ENCODE measurements at places on chromosomes 1 and 21. TPM values are rescaled to one million over a fixed set of nuclear protein-coding genes. Genes with fewer than 3 reads are reported as not detected.

- DNase-seq: no peak
Measured at GRCh38 chr1:25991937-25992688, 5.8 kb downstream of the PAFAH2 start.

DNA sequence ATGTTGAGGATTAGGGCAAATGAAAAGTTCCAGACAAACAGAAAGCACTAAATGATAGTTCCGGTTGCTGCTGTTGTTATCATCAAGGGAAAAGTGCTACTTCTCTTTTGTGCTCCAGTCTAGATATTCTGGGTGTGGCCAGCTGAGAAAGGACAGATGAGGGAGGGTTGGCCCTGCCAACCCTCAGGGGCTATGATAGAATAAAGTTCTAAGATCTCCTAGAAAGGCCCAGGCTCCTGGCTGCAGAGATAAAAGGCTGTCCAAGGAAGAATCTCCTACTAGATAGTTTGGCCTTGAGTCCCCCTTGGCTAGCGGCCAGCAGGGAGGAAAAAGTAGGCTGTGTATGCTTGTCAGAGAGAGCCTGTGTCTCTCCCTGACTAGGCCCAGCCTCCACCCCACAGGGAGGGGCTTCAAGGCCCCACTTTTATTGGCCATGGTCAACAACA lies 31.5 kb downstream of the RIMS3 start:
- DNase-seq: peak; percentile 55

DNA sequence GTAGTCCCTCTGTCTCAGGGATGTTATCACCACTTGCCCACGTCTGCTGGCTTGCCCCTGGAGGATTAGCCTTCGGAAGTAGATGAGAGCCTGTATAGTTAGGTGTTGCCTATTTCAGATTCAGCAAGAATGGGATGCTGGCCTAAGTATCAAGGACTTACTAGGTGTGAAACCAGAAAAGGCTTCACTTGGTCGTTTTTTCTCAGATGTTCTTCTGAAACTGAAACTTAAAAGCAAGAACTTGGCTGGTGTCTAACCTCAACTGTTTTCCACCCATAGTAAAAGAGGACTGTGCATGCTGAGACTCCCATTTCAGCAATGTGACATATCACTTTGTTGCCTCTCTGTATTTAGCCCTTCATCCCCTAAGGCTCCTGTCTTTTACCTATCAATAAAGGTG lies 67.0 kb upstream of the LRRC53 start:
- DNase-seq: no peak

DNA sequence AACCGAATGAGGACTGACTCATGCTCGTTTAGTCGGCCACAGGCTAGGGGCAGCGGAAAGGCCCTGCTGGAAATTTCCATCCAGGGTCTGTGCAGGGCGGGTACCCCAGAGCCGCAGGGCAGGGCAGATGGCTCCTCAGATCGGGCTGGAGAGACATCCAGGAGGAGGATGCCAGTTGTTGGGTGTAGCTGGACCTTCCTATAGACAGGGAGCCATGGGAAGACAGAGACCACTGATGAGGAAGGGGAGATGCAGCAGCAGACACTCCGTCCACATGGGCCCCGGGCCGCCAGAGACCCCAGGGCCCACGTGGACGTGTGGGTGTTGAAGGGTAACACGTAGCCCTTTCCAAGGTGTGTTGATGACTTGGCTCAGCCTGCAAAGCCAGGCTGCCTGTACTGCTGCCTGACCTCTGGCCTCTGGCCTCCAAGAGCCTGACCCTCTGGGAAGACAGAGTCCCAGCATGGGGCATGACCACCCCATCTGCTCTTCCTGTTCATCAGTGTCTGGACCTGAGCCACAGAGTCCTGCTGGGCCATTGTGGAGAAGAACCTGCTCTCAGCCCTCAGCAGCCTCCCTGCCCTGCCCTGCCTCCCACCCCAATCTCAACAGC lies 4.8 kb downstream of the GNG4 start:
- DNase-seq: no peak

GRCh38 chr1:226195144-226195543 lies 8.6 kb upstream of the ACBD3 start:
- no peak for DNase-seq

DNA sequence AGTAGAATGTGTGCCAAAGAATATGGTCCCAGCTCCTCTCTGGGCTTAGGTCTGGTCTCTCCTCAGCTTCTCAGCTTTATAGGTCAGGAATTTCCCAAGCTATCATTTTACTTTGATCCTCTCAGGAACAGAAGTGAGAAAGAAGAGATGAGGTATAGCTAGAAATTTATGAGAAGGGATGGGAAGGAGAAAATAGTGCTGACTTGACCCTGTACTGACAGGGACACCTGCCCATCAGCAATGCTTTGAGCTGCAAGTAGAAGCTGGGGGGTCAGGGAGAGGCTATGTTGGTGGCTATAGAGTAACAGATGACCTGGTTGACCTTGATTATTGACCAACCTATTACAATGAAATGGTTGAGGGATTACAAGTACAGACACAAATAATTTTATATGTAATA lies 75.0 kb downstream of the XCL2 start:
- no peak for DNase-seq

GRCh38 chr21:31599563-31599962 lies 59.9 kb upstream of the SOD1 start:
- no peak for DNase-seq

GRCh38 chr1:184393962-184394361 lies 7.1 kb downstream of the C1orf21 start:
- DNase-seq: peak; percentile 73

DNA sequence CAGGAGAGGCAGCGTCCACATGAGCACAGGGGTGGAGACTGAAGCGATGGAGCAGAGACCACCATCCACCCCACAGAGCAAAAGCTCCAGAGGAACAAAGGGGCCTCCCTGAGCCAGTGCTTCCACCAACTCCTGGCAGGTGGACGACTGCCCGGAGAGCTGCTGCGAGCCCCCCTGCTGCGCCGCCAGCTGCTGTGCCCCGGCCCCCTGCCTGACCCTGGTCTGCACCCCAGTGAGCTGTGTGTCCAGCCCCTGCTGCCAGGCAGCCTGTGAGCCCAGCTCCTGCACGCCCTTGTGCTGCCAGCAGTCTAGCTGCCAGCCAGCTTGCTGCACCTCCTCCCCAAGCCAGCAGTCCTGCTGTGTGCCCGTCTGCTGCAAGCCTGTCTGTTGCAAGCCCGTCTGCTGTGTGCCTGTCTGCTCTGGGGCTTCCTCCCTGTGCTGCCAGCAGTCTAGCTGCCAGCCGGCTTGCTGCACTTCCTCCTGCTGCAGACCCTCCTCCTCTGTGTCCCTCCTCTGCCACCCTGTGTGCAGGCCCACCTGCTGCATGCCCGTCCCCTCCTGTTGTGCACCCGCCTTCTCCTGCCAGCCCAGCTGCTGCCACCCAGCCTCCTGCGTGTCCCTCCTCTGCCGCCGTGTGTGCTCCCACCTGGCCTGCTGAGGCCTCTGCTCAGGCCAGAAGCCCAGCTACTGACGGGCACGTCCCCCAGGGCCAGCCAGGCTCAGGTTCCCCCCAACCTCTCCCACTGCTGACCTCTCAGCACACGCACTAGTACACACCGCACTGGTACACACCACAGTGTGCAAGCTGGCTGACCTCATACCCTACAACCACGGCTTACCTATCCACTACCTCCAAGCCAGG lies 5.4 kb downstream of the KRTAP10-12 start:
- no peak for DNase-seq

- no peak for DNase-seq
Measured at GRCh38 chr1:2566101-2567045, 10.2 kb downstream of the TNFRSF14 start.

- no peak for DNase-seq
Measured at GRCh38 chr21:25582164-25582790, 25.0 kb downstream of the MRPL39 start.

DNA sequence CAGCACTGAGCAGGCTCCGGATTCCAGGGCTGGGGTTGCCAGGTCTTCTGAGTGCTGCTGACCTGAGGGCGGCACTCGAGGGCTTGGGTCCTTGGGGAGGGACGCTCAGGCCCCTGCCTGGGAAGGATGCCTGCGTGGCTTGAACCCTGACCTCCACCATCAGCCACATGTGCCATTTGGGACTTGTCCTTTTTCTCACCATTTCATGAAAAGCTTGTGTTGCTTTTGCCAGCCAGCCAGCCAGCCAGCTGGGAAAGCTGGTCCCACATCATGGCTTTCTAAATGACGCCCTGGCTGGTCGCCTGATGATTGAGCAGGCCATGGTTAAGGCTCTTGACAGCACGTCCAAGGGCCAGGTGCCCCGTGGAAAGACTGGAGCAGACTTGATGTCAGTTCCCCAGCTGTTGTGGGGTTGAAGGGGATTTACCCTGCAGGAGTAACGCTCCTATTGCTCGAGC lies 168.7 kb downstream of the CAMTA1 start:
- no peak for DNase-seq

- no peak for DNase-seq
Measured at GRCh38 chr1:174966008-174966572, 33.7 kb upstream of the CACYBP start.

DNA sequence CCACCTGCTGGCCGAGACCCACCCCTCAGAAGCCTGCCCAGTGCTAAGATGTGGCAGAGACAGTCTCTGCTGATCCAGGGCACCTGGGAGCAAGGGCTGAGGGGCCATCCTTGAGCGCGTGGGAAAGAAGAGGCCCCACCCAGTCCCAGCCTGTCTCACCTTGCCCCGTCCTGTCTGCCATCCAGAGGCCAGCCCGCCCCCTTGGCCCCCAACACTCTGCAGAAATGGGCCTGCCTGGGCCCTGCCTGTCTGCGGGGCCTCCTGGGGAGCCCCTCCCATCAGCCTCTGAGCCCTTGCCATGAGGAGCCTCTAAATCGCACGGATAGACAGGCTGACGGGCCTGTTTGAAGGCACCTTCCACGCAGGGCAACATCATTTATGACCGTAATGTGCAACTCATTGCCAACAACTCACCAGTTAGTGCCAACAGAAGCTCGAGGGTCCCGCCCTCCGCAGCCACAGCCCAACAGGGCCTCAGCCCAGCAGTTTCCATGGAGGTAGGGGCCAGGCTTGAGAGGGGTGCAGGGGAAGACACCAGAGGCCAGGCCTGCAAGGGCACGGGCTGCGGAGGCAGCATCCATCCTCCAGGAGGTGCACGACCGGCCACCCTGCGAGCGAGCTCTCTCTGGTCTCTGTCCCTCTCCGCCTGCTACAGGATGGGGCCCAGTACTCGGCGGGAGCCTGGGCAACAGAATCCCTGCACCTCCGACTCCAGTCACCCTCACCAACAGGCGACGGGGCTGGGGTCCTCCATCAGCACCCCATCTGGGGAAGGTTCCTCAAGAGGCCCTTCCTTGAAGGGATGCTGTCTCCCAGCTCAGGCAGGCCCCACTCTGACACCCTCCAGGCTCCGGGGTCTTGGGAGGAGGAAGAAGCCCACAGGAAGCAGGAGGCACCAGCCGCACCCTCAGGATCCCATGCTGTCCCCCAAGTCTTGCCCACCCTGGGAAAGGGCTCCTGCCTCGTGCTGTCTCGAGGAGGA lies 78.0 kb downstream of the MEGF6 start:
- DNase-seq: no peak

DNA sequence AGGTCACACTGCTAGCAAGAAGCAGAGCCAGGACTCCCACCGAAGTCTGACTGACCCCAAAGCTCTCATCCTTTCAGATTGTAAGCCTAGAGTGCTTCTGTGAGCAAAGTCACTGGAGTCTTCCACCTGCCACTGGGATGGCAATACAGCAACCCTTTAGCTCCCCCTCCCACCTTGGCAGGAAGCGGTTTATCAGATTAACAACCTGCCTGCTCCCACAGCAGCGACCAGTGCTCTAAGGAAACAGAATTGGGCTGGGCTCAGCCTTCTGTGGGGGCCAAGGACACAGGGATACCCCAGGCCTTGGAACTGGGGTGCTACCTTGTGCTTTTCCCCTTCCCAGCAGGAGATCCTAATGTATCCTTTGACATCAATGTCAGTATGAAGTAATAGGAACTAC lies 76.0 kb downstream of the GFI1 start:
- DNase-seq: no peak

DNA sequence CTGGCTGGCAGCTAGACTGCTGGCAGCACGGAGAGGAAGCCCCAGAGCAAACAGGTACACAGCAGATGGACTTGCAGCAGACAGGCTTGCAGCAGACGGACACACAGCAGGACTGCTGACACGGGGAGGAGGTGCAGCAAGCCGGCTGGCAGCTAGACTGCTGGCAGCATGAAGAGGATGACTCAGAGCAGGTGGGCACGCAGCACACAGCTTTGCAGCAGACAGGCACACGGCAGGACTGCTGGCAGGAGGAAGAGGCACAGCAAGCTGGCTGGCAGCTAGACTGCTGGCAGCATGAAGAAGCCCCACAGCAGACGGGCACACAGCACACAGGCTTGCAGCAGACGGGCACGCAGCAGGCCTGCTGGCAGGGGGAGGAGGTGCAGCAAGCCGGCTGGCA lies 498 bp downstream of the KRTAP10-2 start:
- DNase-seq: no peak

GRCh38 chr1:86201311-86201710 lies 44.7 kb upstream of the COL24A1 start:
- DNase-seq: no peak

DNA sequence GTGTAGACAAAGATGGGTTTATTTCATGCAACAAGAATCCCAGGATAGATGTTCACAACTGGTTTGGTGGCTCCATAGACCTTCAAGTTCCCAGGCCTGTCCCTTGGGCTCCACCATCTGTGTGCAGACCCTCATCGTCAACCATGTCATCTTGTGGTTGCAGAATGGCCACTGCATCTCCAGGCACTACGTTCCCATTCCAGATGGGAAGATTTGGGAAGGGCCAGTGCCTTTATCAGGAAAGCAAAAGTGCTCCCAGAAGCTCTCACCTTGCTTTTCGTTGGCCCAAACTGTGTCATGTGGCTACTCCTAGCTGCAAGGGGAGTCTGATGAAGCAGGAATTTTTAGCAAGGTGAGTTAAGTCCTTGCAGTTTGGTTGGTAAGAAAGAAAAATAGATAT lies 12.8 kb downstream of the TMCC2 start:
- no peak for DNase-seq

- no peak for DNase-seq
Measured at GRCh38 chr1:69485616-69486015, 82.1 kb upstream of the LRRC7 start.

WNT3A gene
- polyA plus RNA-seq: not detected

TNFRSF14 gene
- 15.3 TPM for polyA plus RNA-seq

ADSS2 gene
- 20.0 TPM for polyA plus RNA-seq

TMPRSS2 gene
- polyA plus RNA-seq: not detected

CFAP126 gene
- 1.3 TPM for polyA plus RNA-seq

ITGB3BP gene
- 29.4 TPM for polyA plus RNA-seq
